ENCODE measurements at places on chromosomes 7 and 10.

DNA sequence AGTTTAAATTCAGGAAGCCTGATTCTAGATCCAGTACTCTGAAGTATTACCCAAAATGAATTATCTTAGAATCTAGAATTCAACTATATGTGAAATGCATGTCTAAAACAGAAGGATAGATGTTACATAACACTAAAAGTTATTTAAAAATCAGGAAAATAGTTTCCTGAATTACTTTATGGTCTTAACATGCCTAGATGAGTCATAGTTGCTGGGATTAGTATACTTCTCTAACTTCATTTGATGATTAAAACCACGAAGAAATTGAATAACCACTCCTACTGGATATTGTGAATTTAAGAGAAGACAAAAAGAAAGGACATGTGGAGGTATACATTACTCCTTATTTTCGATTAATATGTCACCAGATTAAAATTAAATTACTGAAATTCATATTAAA lies 65.5 kb downstream of the ATAD1 start:
- no peak for DNase-seq

- no peak for DNase-seq
Measured at GRCh38 chr10:97575127-97575668, 2.6 kb downstream of the ANKRD2 start.

DNA sequence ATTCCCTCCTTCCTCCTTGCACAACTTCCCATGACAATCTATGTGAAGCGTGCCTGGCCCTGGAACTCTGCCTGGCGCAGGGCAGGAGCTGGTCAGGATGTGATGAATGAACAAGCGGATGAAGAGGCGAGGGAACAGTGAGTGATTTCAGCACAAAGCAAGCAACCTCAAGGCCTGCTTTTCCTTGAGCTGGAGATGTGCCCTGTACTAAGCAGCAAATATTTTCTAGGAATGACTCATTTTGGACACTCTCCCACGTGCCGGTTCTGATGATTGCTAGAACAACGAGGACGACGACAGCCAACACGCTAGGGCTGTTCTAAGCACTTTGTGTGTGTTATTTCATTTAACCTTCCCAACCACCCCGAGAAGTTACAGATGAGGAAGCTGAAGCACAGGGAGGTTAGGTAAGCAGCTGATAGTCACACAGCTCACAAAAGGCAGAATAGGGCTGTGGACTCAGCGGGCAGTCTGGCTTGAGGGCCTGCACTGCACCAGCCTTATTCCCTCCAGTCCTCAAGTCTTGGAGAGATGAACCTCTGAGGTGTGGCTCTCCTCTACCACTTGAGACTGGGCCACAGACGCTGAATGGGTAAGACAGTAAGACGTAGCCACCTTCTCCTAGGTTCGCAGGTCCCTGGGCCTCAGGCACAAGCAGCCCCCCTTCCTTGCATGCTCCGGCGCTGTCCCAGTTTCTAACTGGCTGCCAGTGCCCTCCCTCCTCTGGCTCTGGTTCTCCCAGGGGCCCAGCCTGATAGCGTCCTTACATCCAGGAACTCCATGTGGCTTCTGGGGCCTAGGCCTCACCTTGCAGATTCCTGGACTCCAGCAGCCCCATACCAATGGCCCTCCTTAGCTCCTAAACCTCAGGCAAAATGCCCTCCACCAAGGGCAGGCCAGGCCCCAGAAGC lies 59.0 kb downstream of the YKT6 start:
- DNase-seq = no peak

DNA sequence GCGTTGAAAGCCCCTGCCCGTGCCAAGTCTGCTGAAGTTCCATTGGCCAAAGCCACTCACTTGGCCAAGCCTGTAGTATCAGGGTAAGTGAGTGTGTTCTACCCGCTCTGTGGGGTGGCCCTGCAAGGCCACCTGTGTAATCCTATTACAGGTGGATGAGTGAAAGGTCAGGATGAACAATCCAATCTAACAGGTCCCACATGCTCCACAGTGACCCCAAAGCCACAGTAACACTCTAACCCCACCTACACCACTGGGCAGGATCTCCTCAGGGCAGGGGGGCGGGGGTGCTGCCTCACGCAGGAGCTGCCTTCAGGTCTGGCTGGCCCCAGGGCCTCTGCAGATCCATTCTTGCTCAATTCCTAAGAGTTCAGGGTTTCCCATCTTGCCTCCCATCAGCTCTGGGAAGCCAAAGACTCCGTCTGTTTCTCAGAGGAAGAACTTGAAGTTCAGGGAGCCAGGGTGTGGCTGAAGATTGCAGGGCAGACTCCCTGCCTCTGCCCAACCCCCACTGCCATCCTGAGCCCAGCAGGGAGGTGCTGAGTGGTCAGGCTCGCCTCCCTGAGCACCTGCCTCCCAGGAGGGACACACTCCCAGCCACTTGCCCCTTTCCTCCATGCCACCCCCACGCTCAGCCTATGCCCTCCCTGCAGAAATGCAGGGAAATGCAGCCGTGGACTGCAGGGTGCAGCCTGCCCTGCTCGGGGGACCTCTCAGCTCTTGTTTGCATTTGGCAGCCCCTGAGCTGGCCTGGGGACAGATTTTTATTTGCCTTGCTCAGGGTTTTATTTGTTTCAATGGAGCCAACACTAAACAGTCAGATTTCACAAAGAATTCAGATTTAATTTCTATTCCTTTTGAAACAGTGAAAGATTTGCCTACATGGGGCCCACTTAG lies 9.8 kb upstream of the COMTD1 start:
- DNase-seq = no peak

DNA sequence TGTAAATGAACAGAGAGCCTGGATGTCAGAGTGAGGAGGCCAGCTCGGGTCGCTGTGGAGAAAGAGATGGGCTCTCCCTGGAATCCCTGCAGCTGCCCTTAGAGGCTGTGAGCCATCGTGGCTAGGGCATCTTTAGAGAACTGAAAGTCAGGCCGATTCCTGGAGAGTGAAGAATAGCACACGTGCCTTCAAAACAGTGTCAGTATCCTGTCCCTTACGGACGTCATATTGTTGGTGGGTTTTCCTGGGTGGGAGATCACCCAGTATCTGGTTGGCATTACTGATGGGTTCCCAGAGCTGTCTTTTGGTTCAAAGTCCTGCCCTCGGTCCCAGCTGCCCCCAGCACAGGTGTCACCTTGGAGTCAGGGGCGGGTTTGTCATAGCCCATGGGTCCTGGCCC lies 25.3 kb downstream of the IKZF1 start:
- DNase-seq = no peak

DNA sequence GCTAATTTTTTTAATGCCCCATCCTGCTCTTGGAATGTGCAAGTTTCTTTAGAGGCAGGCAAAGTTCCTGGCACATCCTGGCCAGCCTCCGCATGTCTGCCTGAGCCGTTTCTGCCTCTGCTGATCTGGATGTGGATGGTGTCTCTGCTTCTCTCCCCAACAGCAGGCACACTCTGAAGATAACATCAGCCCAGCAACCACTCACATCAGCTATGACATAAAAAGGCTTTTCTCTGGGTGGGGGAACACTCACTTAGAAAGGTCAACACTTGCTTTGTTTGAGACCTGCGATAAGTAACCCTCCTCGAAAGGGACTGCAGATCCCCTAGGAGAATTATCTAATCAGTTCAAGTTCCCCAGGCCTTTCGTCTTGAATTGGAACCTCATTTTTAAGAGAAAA lies 142.9 kb downstream of the FGFR2 start:
- no peak for DNase-seq

- DNase-seq = no peak
Measured at GRCh38 chr7:64884085-64884912, 18.8 kb upstream of the ZNF273 start.

DNA sequence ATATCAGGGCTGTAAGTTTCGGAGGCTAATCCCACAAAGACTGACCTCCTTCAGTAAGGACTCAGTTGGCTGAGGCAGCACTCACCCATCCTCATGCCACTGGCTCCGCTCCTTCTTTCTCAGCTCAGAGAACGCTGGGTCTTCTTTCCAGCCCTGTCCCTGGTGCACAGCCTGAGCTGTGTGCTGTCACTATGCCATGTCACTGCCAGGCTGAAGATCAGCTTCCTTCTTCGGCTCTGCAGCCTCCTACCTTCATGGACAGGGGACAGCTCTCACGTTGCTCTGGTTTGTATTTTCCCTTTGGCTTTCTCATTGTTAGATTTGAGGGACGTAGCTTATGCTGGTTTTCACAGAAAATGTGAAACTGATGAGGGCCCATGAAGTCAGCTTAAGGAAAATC lies 437.3 kb downstream of the GLRX3 start:
- no peak for DNase-seq

GRCh38 chr10:43000651-43001426 lies 76.0 kb upstream of the RET start:
- DNase-seq = no peak

DNA sequence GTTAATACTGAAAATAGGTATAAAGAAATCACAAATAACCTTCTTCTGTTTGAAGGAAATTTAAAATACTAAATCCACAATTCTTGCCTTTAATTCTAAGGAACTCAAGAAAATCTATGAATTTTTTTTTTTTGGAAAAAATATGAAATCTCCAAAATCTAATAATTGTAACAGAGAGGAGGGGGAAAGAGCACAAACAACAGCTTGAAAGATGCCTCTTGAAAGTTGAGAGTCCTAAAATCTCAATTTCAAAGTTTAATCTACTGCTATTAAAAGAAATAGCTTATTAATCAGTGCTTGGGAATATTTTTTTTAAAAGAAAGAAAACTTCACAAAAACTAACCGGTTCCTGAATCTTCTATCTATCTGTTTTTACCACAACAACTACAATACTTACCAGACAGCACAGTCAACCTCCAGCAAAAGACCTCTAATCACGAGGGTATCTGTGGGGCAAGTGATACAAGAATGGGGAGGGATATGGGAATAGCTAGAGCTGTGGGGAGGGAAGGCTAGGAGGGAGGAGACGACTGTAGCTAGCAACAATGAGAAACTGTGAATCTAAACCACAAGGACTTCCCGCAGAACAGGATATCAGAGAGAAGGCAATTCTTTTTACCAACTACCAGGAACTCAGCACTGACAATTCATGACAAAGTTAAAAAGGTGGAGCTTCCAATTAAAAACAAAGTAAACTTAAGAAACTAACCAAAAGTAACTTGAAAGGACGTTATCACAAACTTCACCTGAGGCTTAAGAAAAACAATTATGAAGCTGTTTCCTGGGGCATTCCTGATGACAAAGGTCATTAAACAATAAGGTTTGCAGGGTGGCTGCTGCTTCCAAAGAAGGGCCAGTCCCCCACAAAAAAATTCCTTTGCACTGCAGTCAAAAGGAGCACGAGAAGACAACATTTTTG lies at the start of gene USP54:
Gene USP54, minus strand, starts transcription at position 462 of the 919 bp plus-strand sequence. CDS start 15,684 bp downstream, outside the sequence.
- DNase-seq = no peak

GRCh38 chr7:95357623-95358022 lies 33.3 kb upstream of the PON1 start:
- DNase-seq = no peak

DNA sequence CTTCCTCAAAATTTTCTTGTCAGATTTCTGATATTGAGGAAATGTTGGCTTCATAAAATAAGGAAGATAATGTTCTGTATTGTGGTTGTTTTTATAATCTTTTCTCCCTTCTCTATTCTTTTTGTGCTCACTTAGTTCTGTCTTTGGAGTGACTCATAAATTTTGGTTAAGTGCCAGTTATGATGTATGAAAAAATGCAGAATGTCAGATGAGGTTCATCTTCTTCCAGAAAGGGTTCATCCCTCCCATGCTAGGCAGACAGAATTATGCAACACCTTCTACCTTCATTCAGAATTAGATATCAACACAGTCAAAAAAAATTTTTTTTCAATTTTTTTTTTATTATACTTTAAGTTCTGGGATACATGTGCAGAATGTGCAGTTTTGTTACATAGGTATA lies 36.6 kb upstream of the CYP2C19 start:
- no peak for DNase-seq

- DNase-seq = no peak
Measured at GRCh38 chr10:103804871-103805270, 50.5 kb downstream of the SH3PXD2A start.

DNA sequence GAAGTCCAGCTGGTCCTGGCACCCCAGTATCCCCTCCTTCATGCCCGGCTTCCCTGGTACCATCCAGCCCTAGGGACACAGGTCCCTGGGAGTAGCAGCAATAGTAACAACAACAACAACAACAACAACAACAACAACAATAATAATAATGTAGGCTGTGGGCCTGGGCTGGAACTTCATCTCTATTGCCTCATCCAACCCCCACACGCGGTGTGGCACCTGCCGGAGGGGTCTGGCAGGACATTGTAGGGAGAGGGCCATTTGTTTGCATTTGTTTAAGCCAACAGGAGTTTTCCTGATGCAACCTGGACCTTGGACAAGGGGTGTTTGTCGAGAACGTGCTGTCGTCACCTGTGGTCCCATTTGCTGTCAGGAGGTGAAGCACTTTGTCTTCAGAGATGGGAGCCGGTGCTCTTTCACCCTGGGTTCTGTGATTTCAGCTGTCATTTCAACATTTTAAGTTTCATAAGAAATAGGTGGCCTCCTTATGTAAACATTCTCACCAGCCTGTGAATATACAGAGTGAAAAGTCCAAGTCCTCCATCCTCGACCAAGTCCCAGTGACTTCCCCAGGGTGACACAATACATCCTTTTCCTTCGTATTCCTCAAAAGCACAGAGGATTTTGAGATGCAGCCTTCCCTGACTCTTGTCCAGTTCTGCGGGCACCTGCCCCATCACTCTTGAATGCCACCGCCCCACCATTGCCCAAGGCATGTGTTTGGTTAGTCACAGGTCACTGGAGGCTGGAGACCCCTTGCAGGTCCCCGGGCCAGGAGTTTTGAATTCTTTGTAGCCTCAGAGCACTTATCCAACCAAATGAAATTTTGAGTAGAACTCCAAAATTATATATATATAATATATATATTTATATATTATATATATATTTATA lies 9.2 kb downstream of the LHPP start:
- no peak for DNase-seq

DNA sequence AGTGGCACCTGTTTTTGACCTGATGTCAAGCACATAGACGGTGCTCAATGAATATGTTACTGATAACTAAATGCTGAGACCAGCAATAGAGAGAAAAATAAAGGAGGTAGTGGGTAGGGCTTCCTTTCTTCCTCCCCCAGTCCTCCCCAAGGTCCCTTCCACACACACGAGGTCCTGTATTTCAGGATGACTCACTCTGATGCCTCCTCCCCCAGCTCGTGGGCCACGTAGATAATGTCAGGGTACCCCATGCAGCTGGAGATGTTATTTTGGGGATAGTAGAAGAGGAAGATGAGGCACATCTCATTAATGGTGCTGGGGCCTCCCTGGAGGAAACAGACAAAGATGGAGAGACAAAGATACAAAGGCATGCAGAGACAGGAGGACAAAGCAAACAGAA lies 17.3 kb downstream of the PRSS58 start:
- DNase-seq = no peak

GRCh38 chr7:107582875-107583274 lies 2.8 kb downstream of the BCAP29 start:
- DNase-seq = no peak

DNA sequence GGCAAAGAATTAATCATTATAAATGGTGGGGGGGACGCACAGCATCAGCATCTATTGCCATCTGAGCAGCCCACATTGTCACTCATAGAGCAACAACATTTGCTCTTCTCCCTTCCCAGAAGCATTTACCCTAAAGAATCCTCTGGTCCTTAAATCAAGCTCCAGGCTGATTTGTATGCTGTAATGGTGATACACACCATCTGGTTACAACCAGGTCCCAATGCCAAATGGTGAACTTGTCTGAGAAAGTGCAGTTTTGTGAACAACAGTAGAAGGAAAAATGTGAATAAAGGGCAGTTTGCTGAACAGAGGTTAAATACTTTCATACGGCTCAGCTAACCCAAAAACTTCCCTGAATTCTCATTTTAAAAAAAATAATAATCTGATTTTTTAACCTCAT lies 38.8 kb upstream of the TCF7L2 start:
- DNase-seq = no peak

GRCh38 chr10:17151716-17152115 lies 22.1 kb upstream of the CUBN start:
- no peak for DNase-seq

- no peak for DNase-seq
Measured at GRCh38 chr10:11993834-11994468, 48.7 kb downstream of the UPF2 start.
